Stimulated activated memory B cell treated with anti-CD40 and anti-IgM and Interleukin-4, amounts not matched to agents 10 μg/mL and 1 μg/mL and 100 μg/mL, for 72 hours (primary cell): ENCODE measurements at places on chromosomes 2 and 18.
A peak's percentile ranks its signal among the peaks of the same experiment; 100 is the strongest.

GRCh38 chr2:236785611-236786057, 216.0 kb downstream of the ACKR3 start:
- H3K4me1 ChIP-seq, result peaks cover 5% of the 10 kb centered on the region
- H3K27me3 ChIP-seq, result peaks cover 27% of the 10 kb centered on the region
- H3K36me3 ChIP-seq, result no peaks in the 10 kb centered on the region
- H3K4me3 ChIP-seq, result no peak overlapping the region
- H3K27ac ChIP-seq, result no peak overlapping the region
- no peak for ATAC-seq

DNA sequence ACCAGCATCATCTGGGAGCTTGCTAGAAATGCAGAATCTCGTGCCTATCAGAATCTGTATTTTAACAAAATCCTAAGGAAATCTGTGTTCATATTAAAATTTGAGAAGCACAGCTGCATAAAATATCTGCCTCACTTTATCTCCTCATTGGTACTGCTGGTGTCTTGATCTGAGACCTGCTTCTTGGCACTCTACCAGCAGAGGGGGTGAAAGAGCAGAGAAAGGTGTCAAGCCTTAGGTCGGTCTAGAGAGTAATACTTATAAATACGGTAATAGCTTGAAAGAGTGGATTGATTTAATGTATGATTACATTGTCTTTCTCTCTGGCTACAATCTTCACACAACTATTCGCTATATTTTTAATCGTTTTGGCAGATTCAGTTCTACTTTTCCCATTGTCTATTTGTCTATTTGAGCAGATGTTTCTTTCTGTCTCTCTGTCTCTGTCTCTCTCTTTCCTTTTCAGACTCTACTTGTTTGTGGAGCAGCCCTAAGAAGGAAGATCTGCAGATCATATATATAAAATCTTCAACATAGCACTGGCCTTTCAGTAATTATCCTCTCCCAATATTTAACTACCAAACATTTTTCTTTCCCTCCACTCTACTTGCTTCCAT, 1.7 kb upstream of the GCG start:
- ATAC-seq, result peak; percentile 82
- no peak overlapping the region for H3K27ac ChIP-seq
- H3K4me1 ChIP-seq, result peaks cover 7% of the 10 kb centered on the region
- H3K4me3 ChIP-seq, result no peak overlapping the region
- H3K27me3 ChIP-seq, result peaks cover 31% of the 10 kb centered on the region

DNA sequence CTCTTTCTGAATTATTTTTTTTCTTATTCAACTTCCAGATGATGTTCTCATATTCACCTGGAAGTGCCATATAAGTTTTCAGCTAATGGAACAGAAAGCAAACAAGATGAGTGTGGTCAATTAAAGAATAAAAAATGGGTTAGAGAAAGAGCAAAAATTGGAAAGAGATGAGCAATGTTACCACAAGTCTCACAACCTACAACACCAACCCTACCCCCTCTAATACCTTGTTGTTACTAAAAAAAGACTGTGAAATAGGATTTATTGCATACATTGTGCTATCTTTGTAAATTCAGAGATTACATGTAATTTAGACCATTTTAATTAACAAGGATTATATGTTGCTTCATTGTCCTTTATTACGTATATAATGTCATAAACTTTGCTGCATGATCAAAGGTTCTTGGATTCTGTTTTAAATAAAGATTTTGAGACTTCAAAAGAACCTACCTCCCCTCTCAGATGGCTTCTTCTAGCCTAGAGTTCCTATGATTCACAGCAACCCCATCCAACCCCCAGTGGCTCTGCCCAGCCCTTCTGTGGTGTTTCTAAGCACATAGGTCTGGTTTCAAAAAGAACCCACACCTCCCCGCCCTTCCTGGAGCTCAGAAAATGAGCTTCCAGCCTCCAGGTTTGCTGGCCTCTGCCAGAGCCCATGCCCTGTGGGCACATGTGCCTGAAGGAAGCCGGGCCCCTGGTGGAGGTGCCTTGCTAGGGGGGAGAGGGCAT, 24.7 kb downstream of the LGALSL start:
- no peaks in the 10 kb centered on the region for H3K36me3 ChIP-seq
- peaks cover 13% of the 10 kb centered on the region for H3K4me1 ChIP-seq
- ATAC-seq, result no peak
- H3K27ac ChIP-seq, result no peak overlapping the region

GRCh38 chr2:15243762-15244161, 317.4 kb downstream of the NBAS start:
- H3K27me3 ChIP-seq, result no peaks in the 10 kb centered on the region
- H3K36me3 ChIP-seq, result peaks cover 59% of the 10 kb centered on the region
- H3K4me3 ChIP-seq, result no peak overlapping the region
- no peak for ATAC-seq
- peaks cover 9% of the 10 kb centered on the region for H3K4me1 ChIP-seq

DNA sequence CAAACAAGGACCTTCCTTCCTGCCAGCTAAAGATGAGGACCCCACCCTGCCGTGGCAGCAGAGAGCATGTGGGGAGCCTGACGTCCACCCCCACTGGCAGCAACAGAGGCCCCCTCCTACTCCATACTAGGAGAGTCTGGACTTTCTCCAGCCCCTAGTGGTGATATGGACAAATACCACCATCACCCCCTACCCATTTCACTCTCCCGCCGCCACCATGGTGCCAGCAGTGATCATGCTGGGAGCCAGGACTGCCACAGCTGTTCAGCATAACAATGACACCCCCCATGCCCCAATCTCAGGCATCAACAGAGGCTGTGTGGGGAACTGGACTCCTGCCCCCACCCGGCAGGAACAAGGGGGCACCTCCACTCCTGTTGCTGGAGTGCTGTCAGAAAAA, 42.7 kb upstream of the ATP9B start:
- ATAC-seq, result no peak
- H3K4me1 ChIP-seq, result no peaks in the 10 kb centered on the region
- no peak overlapping the region for H3K4me3 ChIP-seq
- H3K36me3 ChIP-seq, result peaks cover 7% of the 10 kb centered on the region

DNA sequence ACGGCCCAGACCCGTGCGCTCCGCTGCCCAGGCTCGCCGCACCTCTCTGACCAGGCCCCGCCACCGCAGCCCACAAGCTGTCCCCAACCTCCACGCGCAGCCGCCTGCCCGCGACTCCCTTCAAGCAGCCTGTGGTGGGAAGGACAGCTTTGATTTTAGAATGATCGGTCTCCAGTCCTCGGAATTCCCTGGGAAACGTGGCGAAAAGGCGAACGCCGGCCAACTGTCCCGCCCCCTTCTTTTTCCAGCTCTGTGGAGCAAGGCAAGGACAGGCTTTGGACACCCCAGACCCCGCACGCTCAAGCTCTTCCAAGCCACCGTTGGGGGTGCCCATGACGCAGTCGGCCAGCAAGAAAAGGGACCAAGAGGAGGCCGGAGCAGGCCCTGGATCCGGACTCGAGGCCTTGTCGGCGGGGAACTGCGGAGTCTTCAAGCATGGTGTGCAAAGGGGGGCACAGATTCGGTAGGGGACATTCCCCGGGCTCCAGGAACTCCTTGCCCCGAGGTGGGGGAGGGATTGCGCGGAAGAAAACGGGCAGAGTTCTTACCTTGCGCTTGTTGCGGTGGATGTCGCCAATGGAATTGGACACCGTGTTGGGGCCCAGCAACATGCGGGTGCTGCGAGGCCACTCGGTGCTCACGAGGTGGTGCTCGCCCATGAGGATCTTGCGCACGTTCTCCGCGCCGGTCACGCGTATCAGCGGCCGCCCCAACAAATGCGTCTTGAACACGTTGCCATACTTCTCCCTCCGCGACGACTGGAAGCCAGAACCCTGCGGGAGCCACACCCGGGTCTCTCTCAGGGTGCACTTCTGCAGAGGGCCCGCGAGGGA, 4.0 kb downstream of the CYP26B1 start:
- H3K27ac ChIP-seq, result no peak overlapping the region
- peaks cover 21% of the 10 kb centered on the region for H3K4me1 ChIP-seq
- ATAC-seq, result no peak
- peak overlapping the region; percentile 26 for H3K4me3 ChIP-seq
- H3K27me3 ChIP-seq, result peaks cover 72% of the 10 kb centered on the region
- H3K36me3 ChIP-seq, result peaks cover 7% of the 10 kb centered on the region

GRCh38 chr2:203751685-203752271, 45.3 kb downstream of the CD28 start:
- no peak for ATAC-seq
- no peaks in the 10 kb centered on the region for H3K4me1 ChIP-seq
- no peak overlapping the region for H3K4me3 ChIP-seq
- H3K36me3 ChIP-seq, result no peaks in the 10 kb centered on the region

DNA sequence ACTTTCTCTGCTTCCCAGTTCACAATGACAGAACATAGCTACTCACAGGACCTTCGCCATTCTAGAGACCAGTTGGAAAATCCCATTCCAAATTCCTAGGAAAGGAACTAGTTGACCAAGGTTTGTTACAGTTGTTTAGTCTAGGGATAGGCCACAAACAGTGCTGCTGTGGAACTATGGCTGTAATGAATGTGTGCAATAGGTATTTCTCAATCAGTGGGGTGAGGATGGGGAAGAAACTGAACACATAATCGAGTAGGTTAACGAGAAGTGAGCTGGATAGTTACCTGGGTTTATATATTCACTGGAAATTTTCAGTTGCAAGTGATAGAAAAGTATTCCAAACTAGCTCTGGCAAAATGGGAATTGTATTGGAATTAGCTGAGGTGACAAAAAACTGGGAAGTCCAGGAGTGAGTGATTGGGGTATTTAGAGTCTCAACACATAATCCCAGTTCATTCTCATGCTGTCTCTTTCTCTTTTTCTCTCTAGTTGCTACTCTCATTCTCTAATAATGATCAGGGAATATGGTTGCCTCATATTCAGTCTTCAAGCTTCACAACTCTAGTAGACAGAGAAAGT, 18.2 kb upstream of the HMSD start:
- H3K4me3 ChIP-seq, result no peak overlapping the region
- no peak for ATAC-seq
- H3K27me3 ChIP-seq, result peaks cover under 1% of the 10 kb centered on the region
- no peak overlapping the region for H3K27ac ChIP-seq
- no peaks in the 10 kb centered on the region for H3K36me3 ChIP-seq

DNA sequence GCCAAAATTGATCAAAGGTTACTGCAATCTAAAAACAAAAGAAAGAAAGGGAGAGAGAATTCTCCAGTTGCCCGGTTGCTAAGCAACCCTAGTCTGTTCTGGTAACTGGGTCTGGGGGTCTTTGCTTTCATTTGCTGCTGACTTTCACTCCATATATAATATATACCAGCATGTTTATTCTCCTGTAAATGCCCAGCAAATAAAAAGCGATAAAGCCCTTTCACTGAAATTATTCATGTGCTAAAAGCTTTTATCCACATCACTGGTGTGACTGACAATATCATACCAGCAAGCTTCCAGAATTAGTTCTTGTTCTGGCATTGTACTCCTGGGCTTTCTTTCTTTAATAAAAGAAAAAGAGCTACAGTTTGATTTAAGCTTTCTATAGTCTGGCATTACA, 75.5 kb upstream of the ST8SIA3 start:
- no peak overlapping the region for H3K4me3 ChIP-seq
- H3K27ac ChIP-seq, result no peak overlapping the region
- peaks cover 11% of the 10 kb centered on the region for H3K27me3 ChIP-seq
- H3K36me3 ChIP-seq, result no peaks in the 10 kb centered on the region
- ATAC-seq, result no peak

GRCh38 chr18:63992751-63993150, 22.9 kb downstream of the SERPINB8 start:
- ATAC-seq, result no peak
- peaks cover 28% of the 10 kb centered on the region for H3K36me3 ChIP-seq
- H3K4me3 ChIP-seq, result no peak overlapping the region
- H3K27ac ChIP-seq, result no peak overlapping the region

GRCh38 chr2:53562407-53562806, 205.2 kb upstream of the CHAC2 start:
- H3K4me3 ChIP-seq, result no peak overlapping the region
- H3K36me3 ChIP-seq, result no peaks in the 10 kb centered on the region
- H3K27me3 ChIP-seq, result no peaks in the 10 kb centered on the region

- H3K27ac ChIP-seq, result no peak overlapping the region
- H3K27me3 ChIP-seq, result peaks cover 11% of the 10 kb centered on the region
- H3K4me1 ChIP-seq, result peaks cover 1% of the 10 kb centered on the region
Observed at GRCh38 chr2:32905270-32905669, 41.5 kb upstream of the LTBP1 start.

- ATAC-seq, result no peak
- no peaks in the 10 kb centered on the region for H3K27me3 ChIP-seq
- H3K36me3 ChIP-seq, result no peaks in the 10 kb centered on the region
Observed at GRCh38 chr2:189927823-189928222, 134.7 kb downstream of the MSTN start.

DNA sequence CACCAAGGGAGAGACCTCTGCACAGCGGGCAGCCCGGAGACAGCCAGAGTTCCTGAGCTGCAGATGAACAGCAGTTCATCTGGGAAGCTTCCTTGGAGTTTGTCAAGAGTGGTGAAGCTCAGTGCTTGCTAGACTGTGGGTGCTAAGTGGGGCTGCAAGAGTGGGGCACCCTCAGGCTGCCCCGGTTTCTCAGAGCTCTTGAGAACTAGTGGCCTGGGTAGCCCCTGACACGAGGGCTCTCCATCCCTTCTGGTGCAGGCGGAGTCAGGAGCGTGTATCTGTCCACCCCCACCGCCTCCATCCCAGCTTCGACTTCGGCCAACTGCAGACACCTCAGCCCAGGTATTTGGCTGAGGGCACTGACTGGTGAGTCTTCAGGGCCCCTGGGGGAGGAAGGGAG, 222.0 kb downstream of the LOXHD1 start:
- H3K4me1 ChIP-seq, result no peaks in the 10 kb centered on the region
- H3K36me3 ChIP-seq, result no peaks in the 10 kb centered on the region
- H3K27ac ChIP-seq, result no peak overlapping the region
- peaks cover 34% of the 10 kb centered on the region for H3K27me3 ChIP-seq

- no peaks in the 10 kb centered on the region for H3K36me3 ChIP-seq
- H3K4me3 ChIP-seq, result no peak overlapping the region
- H3K27ac ChIP-seq, result no peak overlapping the region
- ATAC-seq, result no peak
- H3K27me3 ChIP-seq, result no peaks in the 10 kb centered on the region
Observed at GRCh38 chr2:82282111-82282882, 1977.7 kb upstream of the LRRTM1 start.

DNA sequence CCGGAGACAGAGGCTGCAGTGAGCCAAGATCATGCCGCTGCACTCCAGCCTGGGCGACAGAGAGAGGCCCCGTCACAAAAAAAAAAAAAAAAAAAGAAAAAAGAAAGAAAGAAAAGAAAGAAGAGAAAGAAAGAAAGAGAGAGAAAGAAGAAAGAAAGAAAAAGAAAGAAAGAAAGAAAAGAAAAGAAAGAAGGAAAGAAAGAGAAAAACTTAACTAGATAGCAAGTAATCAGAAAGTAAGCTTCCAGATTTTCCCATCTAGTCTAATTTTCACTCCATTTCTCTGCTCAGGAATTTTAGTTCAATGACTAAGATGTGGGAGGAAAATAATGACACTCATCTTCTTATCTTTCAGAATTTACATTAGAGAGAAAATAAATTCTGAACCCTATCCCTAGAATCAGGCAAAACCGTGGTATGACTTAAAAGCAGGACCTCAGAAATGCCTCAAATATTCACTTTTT, 2.4 kb downstream of the GFPT1 start:
- H3K36me3 ChIP-seq, result peaks cover 24% of the 10 kb centered on the region
- H3K4me3 ChIP-seq, result no peak overlapping the region
- no peak overlapping the region for H3K27ac ChIP-seq
